Kidney tubule cell (primary cell): ENCODE measurements at places on chromosomes 6 and 20.
A peak's percentile ranks its signal among the peaks of the same experiment; 100 is the strongest.

GRCh38 chr6:89117211-89118108 is at the start of gene SRSF12:
Gene SRSF12 (minus strand): TSS chr6:89118071. CDS start chr6:89117887, 184 bp downstream.
- peak; percentile 55 for DNase-seq

- DNase-seq, result peak; percentile 61
These were observed 27.4 kb downstream of the UBE3D start for GRCh38 chr6:83038246-83038645.

GRCh38 chr20:46893051-46893450 is 1.6 kb upstream of the EYA2 start:
- DNase-seq, result no peak

DNA sequence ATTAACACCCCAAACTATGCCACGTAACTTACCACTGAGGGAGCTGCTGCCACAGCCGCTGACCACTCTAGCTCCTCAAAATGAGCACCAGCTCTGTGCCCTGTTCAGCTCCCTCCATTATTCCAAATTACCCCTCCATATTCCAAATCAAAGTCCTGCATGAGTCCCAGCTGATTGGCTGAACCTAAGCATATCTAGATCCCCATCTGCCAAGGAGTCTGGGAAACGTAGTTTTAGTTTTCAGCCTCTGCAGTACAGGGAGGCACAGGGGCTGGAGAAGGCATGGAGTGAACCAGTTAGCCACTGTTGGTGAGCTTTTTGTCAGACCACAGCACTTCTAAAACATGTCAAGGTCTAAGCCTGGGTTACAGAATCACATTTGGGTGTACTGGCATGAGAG is 15.9 kb downstream of the UNC5CL start:
- no peak for DNase-seq

DNA sequence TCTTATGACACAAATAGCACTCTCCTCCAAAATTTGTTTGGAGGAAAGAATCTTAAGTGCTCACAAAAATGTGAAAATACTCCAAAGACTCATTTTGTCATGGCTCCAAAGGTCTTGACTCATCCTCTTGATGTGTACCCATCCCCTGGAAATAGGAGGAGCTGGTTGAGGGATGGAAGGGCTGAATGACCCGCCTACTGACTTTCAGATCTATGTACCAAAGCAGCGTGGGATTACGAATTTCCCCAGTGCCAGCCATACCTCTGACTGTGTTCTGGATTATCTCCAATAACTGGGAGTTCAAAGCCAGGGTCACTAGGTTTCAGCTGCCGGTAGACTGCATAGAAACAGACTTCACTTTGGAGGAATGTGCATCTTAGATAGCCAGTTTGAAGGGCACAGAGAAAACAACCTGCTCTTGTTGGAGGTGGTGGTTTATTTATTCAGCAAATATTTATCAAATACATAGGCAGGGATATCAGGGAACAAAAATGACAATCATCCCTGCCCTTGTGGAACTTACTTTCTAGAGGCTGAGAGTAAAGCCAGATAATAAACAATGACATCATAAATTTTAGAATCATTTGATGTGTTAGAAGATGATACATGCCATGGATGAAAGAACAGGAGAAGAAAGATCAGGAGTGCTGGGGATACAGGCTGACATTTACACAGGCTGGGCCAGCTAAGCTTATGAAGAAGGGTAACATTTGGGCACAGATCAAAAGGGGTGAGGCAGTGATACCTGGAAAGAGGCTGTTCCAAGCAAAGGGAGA is 246.6 kb downstream of the TBXT start:
- no peak for DNase-seq
